ENCODE measurements at places on chromosomes 11 and 22.

DNA sequence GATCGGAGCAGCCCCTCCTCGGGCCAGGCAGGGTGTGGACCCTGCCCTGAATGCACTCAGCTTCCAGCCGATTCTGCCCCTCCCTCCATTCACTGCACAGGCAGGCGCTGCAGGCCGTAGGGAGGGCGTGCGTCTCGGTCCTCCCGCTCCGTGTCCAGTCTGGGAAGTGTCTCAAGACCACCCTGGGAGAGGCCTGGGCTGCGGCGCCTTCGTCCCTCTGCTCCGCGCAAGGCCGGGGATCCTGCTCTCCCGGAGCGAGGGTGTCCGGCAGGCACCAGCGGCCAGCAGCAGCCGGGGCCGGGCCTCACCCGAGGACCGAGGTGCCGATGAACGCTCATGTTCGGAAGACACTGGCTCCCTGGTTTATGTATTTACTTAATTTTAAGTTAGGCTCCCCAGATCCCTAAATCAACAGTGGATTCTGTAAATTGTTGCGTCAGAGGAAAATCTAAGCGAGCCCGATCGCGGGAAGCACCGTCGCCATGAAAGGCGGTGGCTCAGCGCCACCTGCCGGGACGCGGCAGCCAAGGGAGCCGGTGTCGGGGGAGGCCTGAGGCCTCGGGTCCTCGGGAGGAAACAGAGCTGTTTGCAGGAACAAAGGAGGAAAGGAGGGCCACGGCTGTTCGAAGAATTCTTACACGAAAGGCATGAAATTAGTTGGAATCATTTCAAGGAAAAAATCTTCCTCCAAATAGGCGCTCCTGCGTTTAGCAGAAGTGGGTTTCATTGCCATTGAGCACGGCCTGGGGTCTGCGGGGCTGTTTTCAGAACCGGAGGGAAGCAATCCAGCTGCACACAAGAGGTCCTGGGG is 195.3 kb downstream of the BRD1 start:
- DNase-seq, result peak; percentile 78

DNA sequence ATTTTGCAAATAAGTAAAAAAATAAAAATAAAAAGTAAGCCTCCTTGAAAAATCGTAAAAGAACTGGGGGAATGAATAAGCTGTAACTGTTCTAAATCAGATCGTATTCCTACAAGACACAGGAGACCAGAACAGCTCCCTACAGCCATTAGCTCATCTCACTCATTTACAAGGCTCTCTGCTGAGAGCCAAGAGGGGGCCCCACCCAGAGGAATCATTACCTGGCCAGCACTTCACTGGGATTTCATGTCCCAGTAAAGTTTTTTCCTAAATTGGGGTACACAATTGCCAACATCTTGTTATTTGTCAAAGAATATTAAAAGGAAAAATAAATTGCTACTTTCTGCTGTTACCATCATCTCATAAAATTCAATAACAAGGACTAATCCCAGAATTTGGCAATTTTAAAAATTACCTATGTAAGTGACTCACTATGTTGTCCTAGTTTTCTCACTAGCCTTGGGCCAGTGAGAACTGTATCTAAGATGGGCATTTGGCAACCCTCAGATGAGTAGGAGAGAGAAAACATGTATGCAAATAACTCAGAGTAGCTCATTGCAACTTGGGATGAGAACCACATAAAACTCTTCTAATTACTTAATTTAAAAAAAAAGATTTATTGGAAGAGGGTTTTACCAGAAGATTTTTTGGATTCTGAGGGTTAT is 18.4 kb upstream of the SMTN start:
- DNase-seq, result no peak

GRCh38 chr11:60378354-60378753 is at the start of gene MS4A7:
Gene MS4A7, plus strand, starts transcription at chr11:60378532. Its CDS starts 4,610 bp downstream, at chr11:60383142.
- DNase-seq, result no peak

- DNase-seq, result no peak
Observed at GRCh38 chr11:92627615-92628256, 341.7 kb upstream of the MTNR1B start.

DNA sequence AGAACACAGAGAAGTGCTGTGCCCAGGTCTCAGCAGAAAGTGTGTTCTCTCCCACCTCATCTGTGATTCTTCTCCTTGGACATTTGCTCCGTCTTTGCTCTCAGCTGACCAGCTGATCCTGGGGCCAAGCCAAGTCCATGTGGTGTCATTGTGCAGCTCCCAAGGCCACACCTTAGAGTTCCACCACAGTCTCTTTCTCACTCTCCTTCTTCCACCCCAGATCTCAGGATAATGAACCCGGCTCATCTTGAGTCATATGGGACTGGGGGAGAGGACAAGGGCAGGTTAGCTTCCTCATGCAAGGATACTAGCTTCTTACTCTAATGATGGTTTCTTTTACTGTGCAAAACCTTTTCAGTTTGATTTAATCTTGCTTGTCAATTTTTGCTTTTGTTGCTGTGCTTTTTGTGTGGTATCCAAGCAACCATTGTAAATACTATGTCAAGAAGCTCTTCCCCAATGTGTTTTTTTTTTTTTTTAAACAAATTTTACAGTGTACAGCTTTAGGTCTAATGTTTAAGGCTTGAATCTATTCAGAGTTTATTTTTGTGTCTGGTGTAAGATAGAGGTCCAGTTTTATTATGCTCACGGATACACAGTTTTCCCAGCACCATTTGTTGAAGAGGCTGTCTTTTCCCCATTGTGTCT is 75.0 kb upstream of the OR4B1 start:
- DNase-seq, result no peak

- no peak for DNase-seq
Observed at GRCh38 chr11:10998674-10999073, 140.8 kb upstream of the ZBED5 start.

DNA sequence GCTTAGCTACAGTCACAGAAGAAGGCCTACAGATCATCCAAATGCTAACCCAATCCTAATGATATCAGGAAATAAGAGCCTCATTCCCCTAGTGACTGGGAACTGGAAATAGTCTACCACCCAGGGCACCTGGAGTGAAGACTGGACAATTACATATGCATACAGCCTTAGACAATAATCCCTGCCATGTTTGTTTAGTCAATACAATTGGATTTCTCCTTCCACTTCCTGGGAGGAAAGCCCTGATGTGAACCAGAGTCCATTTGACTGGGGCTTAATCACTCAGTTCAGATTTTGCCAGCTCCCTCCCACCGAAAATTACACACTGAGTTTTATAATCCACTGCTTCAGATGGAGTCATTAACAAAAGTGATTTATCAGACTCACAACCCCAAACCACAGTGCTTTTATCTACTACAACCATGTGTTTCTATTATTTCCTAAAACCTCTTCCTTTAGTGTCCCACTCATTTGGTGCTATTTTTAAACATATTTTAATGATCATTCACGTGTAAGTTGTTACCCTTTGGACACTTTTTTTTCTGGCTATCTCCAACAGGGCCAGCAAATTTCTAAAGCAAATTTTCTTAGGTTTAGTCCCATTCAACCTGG is 29.9 kb downstream of the CWF19L2 start:
- DNase-seq, result no peak

GRCh38 chr22:29032014-29032475 is 29.6 kb downstream of the C22orf31 start:
- no peak for DNase-seq

DNA sequence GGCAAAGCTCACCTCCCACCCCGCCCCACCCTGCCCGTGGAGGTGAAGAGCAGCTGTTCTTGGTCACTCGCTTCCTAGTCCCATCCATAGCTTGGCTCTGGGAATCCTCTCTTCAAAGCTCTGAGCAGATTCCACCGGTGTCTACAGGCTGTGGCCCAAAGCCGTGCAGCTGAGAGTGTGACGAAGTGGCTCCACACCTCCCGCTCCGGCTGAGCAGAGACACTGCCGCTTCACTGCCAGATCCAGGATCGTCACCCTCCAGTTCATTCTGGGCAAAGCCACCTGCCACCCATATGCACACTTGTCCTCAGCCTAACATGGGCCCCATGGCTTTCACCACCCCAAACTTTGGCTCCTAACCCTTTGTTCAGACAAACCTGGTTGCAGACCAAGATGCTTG is 532.9 kb upstream of the B3GAT1 start:
- DNase-seq, result no peak
